ENCODE measurements at places on chromosomes 7 and 10.

- DNase-seq = no peak
Observed at GRCh38 chr7:156176039-156176438, 363.8 kb upstream of the SHH start.

DNA sequence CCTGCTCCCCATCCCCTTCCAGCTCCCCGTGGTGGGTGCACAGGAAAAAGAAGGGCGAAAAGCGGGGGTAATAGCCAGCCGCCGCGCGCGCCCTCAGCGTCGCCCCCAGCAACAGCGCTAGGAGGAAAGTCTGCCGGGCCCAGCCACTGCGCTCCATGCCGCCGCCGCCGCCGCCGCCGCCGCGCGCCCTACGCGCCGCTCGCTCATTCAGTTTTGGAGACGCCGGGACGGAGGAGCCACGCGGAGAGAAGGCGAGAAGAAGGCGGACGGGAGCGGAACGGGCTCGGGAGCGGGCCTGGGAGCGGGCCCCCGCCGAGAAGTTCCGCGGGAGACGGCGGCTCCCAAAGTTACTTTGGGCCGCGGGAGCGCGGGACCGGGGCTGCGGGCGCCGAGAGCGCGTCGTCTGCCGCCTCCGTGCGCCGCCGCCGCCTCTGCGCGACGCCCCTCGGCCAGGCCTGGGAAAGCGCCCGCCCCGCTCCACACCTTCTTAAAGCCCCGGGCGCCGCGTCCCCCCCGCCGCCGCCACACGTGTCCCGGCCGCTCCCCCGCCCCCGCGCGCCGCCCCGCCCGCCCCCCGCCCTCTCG, at the start of gene RELN:
RELN (minus strand) TSS at position 459 of the 585 bp plus-strand sequence; CDS start at position 157, 302 bp downstream.
- DNase-seq = no peak

DNA sequence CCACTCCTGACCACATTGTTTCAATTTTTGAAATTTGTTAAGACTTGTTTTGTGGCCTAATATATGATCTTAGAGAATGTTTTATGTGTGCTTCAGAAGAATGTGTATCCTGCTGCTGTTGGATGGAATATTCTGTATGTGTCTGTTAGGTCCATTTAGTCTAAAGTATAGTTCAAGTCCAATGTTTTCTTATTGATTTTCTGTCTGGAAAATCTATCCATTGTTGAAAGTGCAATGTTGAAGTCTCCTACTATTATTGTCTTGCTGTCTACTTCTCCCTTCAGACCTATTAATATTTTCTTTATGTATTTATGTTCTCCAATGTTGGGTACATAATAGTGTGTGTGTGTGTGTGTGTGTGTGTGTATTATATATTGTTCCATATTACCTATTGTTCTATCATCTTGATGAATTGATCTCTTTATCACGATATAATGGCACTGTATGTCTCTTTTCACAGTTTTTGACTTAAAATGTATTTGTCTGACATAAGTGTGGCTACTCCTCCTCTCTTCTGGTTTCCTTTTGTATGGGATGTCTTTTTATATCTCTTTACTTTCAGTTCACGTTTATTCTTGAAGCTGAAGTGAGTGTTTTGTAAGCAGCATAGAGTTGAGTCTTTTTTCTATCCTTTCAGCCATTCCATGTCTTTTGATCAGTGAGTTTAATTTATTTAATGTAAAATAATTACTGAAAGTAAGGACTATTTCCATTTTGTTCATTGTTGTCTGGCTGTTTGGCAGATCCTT, 61.3 kb downstream of the AKR1D1 start:
- no peak for DNase-seq

DNA sequence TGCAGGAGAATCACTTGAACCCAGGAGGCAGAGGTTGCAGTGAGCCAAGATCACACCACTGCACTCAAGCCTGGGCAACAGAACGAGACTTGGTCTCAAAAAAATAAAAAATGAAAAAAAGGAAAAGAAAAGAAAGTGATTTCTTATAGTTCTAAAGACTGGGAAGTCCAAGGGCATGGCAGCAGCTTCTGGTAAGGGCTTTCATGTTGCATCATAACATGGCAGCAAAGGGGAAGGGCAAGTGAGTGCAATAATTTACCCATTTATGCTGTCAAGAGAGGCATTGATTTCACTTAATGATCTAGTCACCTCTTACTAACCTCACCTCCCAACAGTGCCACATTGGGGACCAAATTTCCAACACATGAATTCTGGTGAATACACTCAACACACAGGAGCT, 8.8 kb upstream of the KLRG2 start:
- no peak for DNase-seq

DNA sequence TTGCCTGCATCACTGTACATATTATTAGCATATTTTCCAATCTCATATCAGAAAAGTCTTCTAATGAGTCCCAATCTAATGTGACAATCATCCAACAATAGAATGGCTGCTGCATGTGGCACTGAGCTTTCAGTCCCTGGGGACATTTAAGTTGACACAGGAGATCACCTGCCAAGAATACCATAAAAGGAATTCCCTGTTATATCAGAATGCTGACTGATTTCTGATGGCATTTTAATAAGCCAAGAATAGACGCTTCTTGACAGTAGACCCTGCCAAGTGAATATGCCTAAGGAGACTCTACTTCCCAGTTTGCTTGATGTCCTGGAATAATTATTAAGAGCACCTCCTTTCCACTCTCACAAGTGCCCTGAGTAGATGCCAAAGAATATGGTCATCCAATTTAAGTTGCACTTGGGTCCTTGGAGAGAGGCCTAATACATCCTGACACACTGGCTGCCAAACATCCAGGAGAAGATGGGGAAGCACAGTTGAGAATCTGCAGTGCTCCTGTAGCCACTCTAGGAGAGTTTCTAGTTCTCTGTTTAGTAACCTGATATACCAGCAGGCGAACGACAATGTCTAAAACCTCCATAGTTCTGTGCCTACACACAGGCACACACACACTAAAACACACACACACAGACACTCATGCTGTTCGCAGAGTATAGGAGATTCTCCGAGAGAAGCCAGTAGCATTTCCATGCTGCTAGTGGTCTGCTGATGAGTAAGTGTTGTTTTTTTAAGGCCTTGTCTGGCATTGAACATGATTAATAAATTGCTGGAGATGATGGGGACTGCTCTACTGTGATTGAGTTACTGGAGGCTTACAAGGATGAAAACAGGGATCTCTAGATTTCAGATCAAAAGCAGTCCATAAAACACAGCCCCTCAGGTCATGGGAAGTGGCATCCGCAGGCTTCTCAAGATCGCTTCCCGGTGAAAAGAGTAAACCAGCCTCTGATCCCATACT, 369.6 kb downstream of the KCNMA1 start:
- DNase-seq = no peak
